ENCODE measurements at places on chromosomes 1 and 21.

GRCh38 chr1:79052829-79053449, 46.4 kb upstream of the ADGRL4 start:
- DNase-seq = no peak

GRCh38 chr21:40555021-40555528, 291.9 kb downstream of the DSCAM start:
- DNase-seq = no peak

GRCh38 chr21:43893536-43894205, 28.6 kb downstream of the AGPAT3 start:
- DNase-seq = no peak

DNA sequence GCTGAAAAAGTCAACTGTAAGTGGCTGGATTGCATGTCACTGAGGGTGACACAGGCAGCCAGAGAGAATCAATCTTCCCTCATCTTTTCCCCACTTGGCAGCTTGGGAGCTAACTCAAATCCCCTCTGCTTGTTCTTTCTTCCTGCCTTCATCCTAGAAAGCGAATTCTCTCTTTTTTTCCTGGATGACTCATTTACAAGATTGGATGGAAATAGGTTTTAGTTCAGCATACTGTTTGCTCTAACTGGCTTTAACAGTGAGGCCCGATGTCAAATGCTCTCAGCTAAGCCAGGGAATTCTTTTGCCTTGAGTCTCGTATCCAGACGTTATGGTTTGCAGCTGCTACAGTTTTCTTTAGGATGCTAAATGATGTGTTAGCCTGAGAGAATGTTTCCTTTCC, 72.7 kb downstream of the HUNK start:
- no peak for DNase-seq

DNA sequence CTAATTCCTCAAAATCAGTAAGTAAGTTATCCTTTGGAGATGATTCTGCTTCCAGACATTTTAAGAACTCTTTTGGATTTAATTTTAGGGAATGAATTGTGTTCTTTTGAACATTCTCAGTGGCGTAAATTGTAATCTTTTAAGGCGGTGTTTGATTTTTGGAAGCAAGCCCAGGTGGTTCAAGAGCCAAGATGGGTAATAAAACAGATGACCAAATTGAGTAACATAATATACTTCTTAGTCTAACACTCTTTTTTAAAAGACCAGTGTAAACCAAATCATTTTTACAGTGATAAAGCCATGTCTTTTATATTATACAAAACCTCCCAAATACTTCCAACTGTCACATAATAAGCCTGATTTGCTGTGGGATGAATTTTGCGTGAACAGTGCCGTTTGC, 133.8 kb downstream of the LRRC40 start:
- DNase-seq = no peak

DNA sequence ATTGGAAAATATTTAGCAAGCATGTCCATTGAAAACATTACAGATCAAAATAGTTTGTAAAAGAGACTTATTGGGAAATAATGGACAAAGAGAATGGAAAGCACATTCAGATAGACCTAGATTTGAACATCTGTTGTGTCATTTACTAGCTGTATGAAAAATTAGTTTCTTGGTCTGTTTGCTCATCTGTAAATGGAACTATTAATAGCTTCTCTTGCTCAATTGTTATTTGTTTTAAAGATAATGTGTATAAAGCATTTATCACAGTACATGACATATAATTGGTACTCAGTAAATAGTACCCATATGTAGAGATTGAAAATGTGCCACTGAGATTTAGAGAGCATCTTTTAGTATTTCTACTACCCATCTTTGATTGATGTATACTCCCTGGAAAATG, 25.9 kb downstream of the RPAP2 start:
- DNase-seq = no peak

- no peak for DNase-seq
These were observed 89.5 kb downstream of the KCNN3 start for GRCh38 chr1:154780541-154780940.
